ENCODE measurements at places on chromosomes 1 and 21.

GRCh38 chr1:175005085-175005783 is 5.5 kb downstream of the CACYBP start:
- no peak for DNase-seq

- no peak for DNase-seq
These were observed 1.6 kb upstream of the TRIM11 start for GRCh38 chr1:228408041-228408868.

- DNase-seq: no peak
These were observed 3.2 kb downstream of the GPATCH4 start for GRCh38 chr1:156598125-156598524.

DNA sequence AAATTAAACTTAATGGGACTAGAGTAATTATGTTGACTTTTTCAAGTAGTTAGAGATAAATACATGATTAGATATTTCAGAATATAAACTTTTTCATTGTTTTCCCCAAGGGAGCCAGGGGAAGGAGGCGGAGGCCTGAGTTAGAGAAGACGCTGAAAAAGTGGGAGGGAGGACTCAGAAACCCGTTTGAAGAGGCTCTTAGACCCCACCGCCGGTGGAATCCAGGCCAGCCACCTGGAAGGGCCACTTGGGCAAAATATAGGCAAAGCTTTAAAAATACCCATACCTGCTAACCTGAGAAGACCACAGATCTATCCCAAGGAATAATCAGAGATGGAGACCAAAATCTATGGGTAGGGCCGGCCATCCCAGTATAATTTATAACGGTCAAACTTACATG is 242.6 kb downstream of the PTPRU start:
- DNase-seq: no peak

DNA sequence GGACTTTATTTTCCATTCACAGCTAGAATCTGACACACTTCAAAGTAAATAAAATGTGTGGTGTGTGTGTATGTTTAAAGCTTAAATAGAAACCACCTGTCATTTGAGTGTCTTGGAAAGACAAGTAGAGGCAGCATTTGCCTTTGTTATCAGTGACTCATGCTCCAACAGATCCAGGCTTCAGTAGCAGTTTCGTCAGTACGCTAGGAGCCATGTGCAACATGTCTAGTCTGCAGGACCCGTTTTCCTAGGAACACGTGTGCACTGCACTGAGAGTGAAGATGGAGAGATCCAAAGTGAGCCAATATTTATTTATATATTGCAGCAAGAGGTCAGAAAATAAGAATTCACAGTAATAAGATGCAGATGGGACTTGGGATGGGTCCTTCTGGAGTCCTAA is 41.8 kb downstream of the SGIP1 start:
- no peak for DNase-seq

DNA sequence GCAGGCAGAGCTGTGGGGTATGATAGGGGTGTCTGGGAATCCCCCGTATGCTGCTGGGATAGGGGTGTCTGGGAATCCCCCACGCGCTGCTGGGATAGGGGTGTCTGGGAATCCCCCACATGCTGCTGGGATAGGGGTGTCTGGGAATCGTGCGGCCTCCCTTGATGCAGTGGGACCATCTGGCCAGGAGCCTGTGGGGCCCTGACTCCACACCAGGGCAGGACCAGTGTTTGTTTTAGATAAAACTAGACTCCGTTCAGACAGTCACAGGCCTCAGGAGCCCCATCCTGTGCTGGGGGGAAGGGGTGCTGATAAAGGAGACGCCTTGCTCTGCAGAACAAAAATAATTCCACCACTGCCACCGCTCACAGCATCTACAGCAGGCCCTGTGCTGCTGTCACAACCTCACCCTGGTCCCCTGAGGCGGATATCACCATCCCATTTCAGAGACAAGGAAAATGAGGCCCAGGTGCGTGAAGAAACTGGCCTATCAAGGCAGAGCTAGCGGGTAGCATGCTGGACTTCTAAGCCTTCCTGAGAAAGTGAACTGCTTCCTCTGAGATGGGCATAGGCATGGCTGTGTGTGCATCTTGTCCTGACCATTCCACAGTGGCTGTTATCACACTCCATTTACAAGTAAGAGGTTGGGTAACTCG is 24.0 kb downstream of the ECE1 start:
- DNase-seq: no peak

DNA sequence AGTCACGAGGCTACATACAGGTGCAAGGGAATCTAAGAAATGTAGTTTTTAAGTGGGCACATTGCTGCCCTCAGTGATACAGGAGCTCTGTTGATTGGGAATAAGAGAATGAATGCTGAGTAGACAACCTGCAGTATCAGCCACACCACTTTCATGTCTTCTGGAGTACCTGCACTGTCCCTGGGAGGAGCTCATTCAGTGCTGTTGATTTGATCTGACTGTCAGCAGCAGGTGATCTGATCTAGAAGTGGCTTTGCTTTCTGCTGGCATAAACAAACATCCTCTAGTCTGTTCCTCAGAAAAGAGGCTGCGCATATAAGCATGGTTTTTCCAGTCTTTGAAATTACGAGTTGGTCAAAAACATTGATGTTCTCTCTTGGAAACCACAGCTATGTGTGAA is 35.5 kb upstream of the LRRC52 start:
- DNase-seq: no peak

- no peak for DNase-seq
These were observed 1.5 kb downstream of the STYXL2 start for GRCh38 chr1:167095368-167095767.

GRCh38 chr1:21514245-21514644 is 5.0 kb downstream of the ALPL start:
- no peak for DNase-seq

- DNase-seq: no peak
These were observed 13.2 kb downstream of the PPP1R15B start for GRCh38 chr1:204398197-204399125.

DNA sequence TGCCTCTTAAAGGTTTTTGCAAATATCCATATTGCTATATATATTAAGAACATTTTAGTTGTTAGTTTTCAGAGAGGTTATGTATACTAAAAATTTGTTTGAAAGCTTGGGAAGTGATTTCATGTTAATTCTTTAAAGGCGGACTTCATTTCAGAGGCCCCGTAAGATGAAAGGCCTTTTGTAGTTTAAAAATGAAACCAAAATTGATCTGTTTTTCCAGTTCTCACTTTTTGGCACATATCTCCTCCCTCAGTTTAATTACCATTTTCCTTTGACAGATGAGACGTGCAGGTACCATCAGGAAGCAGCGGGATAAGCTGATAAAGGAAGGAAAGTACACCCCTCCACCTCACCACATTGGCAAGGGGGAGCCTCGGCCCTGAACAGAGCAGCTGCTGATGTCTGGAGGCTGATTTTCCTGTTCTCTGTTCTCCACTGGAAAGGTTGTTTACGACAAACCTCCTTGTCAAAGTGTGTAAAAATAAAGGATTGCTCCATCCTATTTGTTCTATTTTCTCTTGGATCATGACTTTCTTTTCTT is 8.0 kb downstream of the NDUFS5 start:
- DNase-seq: no peak

- no peak for DNase-seq
These were observed 99.4 kb upstream of the SLC45A1 start for GRCh38 chr1:8218351-8219092.

DNA sequence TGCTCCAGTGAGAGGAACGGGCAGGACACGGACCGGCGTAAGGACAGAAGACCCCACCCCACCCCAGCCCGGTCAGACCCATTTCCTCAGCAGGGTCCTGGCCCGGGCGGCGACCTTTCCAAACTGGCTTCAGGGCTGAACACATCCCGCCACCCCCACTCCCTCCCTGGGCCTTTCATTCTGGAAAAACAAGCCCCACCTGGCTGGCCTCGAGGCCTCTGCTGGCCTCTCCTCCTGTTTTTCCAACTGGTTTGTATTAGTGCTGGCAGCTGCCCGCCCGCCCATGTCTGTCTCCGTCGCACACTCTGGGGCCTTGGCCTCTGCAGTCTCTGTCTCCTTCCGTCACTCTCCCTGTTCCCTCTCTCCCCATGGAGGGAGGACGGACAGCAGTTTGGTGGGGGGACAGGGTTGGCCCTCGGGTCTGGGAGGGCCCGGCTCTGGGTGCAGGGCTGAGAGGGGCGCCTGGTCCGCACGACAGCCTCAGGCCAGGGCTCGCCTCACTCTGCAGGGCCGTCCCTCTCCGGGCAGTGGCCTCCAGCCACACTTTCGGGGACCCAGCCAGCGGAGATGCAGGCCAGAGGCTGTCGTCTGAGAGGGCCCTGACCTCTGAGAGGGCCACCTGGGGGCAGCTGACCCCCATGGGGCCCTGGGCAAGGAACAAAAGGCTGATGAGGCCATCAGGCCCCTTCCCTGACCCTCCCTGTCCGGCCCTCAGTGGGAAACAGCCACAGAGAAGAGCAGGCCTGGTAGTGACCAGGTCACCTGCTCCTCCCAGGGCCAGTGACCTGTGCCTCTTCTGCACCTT is 1.5 kb upstream of the MXRA8 start:
- no peak for DNase-seq

DNA sequence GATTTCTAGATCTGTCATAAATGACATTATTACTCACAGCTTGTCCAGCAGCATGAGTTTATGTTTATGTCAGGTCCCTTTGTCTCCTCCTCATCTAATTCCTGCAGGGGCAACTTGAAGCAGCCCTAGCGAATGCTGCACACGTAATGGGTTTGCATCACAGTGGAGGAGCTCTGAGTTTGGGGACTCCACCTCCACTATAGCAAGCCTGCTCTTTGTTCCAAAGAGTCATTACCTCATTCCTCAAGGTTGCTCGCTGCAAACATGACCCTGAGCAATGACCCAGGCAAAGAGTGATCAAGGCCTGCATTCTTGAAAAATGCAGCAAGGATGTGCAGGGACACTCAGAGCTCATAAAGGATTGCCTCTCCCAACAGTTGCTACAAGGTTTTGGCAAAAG is 261.9 kb downstream of the HHIPL2 start:
- no peak for DNase-seq

GRCh38 chr1:51328279-51328678 is 2.1 kb downstream of the TTC39A start:
- no peak for DNase-seq

DNA sequence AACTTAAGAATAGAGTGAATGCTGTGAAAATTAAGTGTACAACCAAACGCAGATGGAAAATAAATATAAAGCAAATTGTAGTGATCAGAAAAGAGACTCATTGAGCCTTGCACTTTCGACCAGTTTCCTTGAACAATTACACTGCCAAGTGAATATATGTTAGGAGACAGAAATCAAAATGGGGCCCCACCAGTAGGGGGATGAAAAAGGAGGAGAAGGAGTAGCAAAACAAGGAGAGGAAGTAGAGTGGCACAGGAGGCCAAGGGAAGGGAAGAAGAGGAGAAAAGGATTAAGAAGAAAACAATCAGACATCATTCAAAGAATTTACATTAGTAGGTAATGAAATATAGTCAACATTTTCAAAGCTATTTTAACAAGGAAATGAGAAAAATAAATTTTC is 1770.6 kb downstream of the PLA2G4A start:
- no peak for DNase-seq

DNA sequence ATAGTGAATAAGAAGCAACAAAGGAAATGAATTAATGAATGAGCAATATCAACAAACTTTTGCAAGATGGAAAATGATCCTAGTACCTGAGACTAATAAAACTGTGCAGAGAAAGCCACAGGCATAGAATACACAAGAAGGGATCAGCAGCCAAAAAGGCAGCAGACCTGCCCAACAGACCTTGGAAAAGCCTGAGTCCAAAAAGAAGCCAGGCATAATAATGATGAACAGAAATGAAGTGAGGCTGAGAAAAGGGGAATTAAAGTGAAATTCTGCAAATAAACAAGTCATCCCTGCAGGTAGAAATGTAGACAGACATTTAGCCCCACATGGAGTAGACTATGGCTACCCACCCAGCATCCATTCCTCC is 10.3 kb upstream of the PHTF1 start:
- no peak for DNase-seq

GRCh38 chr1:156203331-156203730 is 9.4 kb downstream of the SLC25A44 start:
- no peak for DNase-seq

DNA sequence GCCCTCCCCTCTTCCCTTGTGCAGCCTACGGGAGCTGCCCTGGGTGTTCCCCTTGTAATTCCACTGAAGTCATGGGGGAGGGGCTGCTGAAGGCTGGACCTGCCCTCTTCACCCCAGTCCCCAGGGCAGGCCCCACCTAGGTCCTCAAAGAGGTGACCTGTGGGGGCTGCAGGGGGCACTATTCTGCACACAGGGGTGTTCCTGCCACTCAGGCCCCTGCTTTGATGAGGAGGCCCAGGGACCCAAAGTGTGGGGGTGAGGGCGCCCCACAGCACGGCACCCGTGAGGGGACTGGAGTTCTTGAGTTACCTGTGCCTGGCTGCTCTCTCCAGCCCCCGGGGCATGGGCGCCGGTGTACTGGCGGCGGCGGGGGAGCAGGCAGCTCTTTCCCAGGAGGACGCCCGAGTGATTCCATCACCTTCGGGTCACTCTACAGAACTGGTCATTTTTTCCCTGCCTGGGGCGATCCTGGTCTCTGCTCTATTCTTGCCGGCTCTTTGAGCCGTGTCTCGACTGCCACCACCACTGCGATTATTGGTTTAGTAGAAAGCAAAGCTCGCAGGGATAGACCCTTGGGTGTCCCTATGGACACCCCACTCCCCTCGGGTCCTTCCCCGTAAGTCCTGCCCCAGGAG is 6.9 kb upstream of the PRDM16 start:
- DNase-seq: no peak

GRCh38 chr1:234040446-234041317 is 136.2 kb downstream of the SLC35F3 start:
- DNase-seq: no peak

GRCh38 chr1:165826565-165827267 is 698 bp upstream of the UCK2 start:
- DNase-seq: no peak

DNA sequence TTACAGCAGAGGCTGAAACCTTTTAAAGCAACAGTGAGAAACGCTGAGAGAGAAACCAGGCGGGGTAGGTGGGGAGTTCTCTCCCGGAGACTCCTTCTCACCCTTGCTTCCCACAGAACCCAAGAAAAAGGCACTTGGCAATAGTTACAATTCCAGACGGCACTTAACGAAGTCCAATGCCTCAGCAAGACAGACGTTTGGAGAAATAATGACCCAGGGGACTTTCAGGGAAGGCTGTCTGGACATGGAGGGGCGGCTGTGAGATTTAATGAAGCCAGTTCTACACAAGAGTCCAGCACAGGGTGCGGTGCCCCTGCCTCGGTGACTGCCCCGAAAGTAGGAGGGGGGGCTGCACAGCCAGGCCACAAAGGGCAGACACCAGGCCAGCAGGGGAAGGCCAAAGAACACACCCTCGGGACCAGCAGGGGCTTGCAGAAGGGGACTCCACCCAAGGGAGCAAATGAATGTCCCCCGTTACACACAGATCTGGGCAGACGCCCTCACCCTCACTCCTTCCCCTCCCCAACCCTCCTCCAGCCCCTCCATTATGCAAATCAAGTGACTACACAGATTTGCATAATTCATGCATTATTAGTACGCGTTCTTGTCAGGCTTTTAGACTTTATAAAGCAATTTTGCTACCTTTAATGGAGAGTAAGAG is 26.3 kb downstream of the KCNN3 start:
- DNase-seq: no peak

GRCh38 chr1:9385801-9386573 is 93.3 kb downstream of the SPSB1 start:
- no peak for DNase-seq

- no peak for DNase-seq
These were observed 44.4 kb upstream of the SRP9 start for GRCh38 chr1:225733254-225733653.

- no peak for DNase-seq
These were observed 47.8 kb upstream of the PRDM2 start for GRCh38 chr1:13652238-13652637.
